NCI-H1436 treated with DMSO at 0.1 percent for 48 hours (cell line): ENCODE measurements at places on chromosomes 5 and 9.

- no peak for DNase-seq
These were observed 3.8 kb downstream of the IRX1 start for GRCh38 chr5:3599226-3600105.

- DNase-seq: no peak
These were observed 5.4 kb downstream of the MRPL36 start for GRCh38 chr5:1793966-1794900.

DNA sequence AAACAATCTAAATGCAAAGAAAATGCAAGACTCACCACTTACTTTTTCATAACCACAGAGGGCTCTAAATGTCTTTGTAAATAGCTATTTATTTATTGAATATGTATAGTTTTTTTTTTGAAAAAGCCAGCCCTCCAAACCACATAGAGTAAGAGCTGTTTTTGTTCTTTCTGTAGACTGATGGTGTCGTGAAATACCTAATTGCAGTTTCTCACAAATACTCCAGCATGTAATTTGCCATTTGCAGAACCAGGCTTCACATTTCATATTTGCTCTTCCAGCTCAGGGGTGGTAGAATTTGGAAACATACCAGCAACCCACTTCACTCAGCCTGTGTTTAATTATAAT is 159.8 kb downstream of the TMC1 start:
- DNase-seq: peak; percentile 100

DNA sequence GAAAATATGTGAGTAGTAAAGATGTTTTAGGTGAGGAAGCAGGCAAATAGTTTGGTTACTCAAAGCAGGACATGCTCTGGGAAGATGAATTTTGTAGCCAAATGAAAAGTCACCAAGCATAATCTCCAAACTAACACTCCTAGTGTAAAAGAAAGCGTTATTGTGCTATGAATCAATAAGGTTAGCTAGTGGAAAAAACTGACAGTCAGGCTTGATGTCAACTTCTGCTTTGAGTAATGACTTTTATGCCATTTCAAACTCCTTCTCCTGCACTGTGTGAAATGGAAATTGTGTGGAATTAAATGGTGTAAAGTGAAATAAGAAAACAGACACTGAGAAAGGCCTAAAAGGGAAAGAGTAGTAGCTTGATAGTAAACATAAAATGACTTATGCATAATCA is 637.2 kb upstream of the DMAC1 start:
- DNase-seq: no peak

- DNase-seq: no peak
These were observed 79.6 kb downstream of the TLR4 start for GRCh38 chr9:117783828-117784227.

- DNase-seq: no peak
These were observed 75.5 kb downstream of the CACNA1B start for GRCh38 chr9:137952976-137953666.

DNA sequence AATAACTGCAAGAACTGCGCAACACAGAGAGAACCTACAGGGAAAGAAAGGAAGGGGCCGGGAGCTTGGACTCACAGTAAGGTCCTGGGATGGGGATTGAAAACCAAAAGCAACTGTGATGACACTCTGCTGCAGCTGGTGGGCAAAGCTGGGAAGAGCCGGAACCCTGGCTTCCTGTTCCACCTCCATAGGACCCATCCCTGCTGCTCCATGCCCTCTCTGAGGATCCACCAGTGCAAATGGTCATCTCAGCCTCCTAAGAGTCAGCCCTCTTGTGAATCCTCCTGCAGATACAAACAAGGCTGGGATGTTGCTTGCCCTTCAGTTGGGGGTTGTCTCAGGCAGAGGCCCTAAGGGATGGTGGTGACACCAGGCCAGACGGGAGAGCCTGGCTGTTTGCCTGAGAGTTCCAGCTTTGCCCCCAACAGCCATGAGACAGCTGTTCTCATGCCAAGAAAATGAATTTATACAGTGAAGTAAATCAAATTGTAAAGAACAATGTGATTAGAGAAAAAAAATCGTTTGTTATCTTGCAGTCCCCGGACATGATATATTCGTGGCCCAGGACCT is 90.8 kb downstream of the TENT4A start:
- no peak for DNase-seq

- DNase-seq: no peak
These were observed 33.1 kb upstream of the ITGA2 start for GRCh38 chr5:52956014-52956413.

GRCh38 chr9:97874624-97875023 is 21.6 kb downstream of the FOXE1 start:
- no peak for DNase-seq

DNA sequence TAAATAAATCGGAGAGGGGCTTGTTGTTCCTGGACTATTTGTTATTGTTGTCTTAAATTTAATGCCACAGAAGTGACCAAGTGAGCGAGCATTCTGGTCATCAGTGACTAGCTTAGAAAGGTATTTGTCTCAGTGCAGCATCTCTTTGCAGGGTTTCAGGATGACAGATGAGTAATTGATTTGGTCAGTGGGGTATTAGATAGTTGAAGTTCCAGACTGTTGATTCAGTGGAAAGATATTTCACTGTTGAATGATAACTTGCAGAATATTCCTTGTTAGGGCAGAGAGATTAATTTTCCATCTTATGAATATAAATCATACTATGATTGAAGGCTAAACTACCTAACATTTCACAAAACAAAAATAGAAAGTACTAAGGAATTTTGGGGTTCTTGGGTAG is 122.4 kb downstream of the TRIO start:
- DNase-seq: no peak
